ENCODE measurements at places on chromosomes 13 and 19.

GRCh38 chr13:96216543-96216942, 126.6 kb downstream of the HS6ST3 start:
- DNase-seq: no peak

DNA sequence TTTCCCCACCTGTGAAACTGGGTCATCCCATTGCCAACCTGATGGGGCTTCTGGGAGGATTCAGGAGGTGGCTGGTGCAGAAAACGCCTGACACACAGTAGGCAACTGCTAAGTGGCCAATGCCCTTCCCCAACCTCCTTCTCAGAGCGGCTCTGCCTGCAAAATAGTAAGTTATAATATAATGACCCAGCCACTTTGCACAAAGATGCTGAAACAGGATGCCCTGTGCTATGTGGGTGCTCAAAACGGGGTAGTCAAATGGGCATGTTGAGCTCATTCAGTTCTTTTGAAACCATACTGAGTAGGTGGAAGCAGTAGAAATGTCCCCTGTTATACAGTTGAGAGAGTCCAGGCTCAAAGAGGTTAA, 507 bp downstream of the MARCHF2 start:
- DNase-seq: no peak

DNA sequence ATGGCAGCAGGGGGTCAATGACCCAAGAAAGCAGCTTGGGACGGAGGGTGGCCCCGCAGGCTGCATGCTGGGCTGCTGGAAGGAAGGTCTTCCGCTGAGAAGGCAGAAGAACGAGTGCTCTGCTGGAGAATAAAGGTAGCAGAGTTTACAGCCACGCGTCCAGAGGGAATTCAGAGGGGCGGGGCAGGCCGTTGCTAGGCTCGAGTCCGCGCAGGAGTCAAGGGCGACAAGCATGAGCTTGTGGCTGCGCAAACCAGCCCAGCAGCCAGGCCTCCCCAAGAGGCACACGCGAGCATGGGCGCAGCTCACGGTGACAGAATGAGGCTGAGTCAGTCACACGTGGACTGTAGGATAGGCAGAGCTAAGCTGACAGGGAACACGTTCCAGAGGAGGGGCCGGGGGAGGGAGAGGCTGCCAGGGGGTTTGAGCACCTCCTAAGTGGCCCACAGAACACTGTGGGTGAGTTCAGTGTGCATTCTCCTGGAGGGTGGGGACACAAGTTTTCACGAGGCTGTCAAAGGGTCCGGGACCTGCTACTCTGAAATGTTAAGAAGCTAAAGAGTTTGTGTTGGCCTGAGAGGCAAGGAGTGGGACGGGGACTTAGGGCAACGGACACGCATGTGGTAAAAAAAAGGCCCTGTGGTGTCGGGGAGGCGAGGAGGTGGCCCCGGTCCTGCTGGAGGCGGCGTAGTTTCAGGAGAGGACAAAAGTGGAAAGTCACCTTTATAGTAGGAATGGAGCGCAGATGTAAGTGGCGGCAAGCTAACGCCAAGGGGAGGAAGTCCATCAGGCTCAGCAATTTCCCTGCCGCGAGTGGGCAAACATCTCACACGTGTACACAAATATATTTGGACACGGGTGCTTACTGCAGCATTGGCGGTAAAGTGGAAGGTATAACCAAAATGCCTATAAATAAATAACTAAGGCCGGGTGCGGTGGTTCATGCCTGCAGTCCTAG, 17.7 kb downstream of the RFX2 start:
- peak; percentile 91 for DNase-seq

DNA sequence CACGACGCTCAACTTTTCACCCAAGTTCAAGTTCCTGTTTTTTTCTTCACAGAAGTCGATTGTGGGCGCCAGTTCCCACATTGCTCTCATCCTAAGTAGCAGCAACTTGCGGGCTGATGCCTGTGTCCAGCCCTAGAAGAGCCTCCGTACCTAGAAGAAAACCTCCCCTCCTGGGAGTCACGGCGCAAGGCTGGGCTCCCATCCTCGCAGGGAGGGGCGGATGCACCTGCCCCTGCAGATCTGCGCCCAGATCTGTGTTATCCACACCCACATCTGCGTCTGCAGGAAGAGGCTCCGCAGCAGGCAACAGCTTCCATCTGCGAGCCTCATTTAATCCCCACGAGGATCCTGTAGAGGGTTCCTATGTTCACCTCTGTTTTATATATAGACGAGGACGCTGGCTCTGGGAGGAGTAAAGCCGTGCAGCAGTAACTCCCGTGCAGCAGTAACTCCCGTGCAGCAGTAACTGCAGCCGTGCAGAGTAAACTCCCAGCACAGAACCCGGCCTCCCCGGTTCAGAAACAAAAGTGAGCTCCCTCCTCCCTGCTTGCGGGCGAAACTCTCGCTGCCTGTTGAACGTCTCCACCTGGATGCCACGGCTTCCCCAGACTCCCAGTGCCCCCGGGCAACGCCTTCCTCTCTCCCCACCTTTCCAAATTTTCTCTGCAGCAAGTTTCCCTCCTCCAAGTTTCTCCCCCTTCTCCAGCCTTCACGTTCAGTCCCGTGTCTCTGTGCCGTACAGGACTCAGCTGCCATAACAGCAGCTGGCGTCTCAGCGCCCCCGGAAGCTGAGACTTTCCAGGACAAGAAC, 23.5 kb upstream of the LAIR1 start:
- no peak for DNase-seq

GRCh38 chr19:14078411-14078810, 5.8 kb downstream of the MISP3 start:
- DNase-seq: no peak

GRCh38 chr13:110876609-110877008, 38.3 kb downstream of the ANKRD10 start:
- no peak for DNase-seq

DNA sequence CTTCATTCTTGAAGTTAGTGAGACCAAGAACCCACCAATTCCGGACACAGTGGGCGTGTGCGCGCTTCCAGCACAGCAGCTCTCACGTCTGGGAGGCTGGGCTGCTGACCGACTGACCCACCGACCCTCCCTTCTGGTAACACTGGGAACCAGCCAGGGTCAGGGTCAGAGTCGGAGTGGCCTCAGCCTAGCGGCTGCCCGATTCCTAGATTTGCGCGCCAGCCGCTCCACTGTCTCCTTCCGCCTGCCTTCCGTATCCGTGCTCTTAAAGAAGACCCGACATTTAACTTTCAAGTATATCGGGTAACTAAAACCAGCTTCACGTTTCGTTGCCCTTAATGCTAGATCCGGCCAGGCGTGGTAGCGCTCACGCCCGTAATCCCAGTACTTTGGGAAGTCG, 41.1 kb downstream of the SERP2 start:
- DNase-seq: no peak

GRCh38 chr13:114001331-114002008, 27.6 kb upstream of the C13orf46 start:
- no peak for DNase-seq

DNA sequence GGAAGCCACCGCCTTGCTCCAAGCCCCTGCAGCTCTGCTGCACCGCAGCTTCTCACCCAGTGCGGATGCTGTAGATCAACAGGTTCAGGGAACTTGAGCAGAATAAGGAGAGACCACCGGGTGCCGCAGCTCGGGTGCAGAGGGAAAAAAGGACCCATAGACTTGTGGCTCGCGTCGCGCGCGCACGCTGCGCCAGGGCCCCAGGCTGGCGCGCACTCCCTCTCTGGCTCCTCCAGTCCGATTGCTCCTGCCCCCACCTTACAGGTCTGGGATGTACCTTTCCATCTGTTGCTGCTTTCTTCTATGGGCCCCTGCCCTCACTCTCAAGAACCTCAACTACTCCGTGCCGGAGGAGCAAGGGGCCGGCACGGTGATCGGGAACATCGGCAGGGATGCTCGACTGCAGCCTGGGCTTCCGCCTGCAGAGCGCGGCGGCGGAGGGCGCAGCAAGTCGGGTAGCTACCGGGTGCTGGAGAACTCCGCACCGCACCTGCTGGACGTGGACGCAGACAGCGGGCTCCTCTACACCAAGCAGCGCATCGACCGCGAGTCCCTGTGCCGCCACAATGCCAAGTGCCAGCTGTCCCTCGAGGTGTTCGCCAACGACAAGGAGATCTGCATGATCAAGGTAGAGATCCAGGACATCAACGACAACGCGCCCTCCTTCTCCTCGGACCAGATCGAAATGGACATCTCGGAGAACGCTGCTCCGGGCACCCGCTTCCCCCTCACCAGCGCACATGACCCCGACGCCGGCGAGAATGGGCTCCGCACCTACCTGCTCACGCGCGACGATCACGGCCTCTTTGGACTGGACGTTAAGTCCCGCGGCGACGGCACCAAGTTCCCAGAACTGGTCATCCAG, 964 bp downstream of the PCDH17 start:
- DNase-seq: no peak

DNA sequence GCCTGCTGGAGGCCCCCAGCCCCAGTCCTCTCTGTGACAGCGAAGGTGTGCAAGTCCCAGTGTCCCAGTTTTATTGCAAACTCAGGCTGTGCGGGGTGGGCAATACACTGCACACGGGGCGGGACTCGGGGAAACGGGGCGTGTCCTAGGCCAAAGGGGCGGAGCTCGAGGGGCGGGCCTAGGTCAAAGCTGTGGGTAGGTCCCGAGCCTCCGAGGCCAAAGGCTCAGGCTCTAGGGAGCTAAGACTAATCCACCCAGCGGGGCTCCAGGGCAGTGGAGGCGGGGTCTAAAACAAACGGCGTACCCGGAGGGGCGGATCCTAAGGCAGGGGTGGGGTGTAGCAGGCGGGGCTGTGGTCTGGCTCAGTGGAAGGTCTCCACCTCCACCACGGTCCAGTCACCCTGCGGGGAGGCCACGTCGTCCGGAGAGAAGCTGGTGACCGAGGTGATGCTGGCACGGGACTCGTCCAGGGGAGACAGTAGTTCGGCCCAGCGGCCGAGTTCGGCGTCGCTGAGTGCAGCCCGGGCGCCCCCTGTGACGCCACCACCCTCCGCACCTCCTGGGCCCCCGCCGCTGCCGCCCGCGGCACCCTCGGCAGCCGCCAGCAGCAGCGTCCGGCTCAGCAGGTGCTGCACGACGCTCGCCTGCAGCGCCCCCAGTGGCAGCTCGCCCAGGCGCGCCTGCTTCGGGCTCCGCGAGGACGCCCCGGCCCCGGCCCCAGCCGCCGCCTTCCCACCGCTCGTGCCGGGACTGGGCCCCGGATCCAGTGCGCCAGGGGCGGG, 5.3 kb downstream of the PRR36 start:
- DNase-seq: peak; percentile 66

GRCh38 chr19:32012886-32013631, 332.4 kb upstream of the ZNF507 start:
- DNase-seq: no peak

DNA sequence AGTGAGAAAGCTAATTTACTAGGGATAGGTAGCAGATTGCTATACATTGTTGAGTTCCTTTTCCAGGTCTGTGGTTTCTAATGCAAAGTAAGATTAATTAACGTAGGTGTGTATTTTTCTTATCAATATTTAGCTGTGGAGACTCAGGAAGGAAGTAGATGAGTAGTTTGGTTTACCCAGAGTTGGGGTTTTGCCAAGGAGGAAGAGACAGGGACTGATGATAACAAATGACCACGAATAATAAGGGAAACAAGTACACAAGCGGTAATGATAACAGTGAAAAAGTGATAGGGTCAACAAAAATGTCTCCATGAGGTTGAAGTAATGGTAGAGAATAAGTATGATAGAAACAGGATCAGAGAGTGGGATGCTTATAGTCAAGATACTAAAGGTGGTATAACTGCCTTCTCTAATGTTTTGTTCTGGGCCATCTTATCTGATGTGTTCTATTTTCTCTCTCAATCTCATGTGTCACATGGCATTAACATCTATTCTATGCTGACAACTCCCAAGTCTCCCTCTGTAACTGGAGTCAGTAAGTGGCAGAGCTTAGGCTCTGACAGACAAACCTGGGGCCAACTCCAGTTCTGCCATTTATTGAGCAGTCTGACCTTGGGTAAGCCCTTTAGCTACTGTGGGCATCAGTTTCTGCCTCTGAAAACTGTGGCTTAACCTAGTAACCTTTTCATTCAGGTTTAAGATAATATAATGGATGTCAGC, 8.8 kb downstream of the OBI1 start:
- DNase-seq: no peak

All from ureter (tissue), 1 donor.